Activated gamma-delta T cell treated with anti-CD3 and anti-CD28 coated beads, Interleukin-2, amount 50 U/mL, for 16 hours (primary cell): ENCODE measurements at places on chromosomes 1 and 21.

DNA sequence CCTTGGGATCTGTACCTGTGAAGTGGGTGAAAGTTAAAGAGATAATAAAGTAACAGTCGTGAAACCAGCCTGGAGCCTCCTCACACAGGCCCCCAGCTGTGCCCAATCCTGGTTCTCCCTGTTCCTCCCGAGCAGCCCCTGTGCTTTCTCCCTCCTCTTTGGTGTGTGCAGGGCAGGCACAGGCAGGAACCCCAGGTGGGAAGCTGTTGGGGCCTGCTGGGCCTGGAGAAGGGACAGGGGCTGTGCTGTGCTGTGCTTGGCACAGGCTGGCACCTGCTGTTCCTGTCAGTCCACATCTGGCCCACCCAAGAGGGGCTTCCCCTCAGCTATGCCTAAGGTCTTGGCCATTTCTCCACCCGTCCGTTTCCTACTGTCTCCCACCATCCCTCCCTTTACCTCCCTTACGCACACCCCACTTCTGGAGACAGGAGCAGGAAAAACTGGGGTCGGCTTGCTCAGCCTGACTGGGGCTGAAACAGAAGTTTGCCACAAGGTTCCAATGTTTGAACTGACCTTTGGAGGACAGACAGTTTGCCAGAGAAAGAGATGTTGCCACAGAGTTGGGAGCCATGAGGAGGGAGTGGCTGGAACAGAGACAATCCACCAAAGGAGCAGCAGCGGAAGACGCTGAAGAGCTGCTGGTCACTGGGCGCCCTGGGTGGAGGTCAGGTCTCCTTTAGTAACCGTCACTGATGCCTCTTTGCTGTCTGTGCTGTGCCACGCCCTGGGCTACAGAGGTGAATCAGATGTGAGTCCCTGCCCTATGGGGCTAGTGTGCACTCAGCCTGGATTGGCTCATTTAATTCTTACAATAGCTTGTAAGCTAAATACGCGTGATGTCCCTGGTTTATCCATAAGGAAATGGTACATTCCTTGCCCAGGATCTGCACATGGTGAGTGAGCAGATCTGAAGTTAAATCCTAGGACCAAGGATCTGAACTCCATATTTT, 18.8 kb upstream of the ARTN start:
- DNase-seq = no peak

- no peak for DNase-seq
Measured at GRCh38 chr21:15592271-15592860, 137.4 kb upstream of the USP25 start.

DNA sequence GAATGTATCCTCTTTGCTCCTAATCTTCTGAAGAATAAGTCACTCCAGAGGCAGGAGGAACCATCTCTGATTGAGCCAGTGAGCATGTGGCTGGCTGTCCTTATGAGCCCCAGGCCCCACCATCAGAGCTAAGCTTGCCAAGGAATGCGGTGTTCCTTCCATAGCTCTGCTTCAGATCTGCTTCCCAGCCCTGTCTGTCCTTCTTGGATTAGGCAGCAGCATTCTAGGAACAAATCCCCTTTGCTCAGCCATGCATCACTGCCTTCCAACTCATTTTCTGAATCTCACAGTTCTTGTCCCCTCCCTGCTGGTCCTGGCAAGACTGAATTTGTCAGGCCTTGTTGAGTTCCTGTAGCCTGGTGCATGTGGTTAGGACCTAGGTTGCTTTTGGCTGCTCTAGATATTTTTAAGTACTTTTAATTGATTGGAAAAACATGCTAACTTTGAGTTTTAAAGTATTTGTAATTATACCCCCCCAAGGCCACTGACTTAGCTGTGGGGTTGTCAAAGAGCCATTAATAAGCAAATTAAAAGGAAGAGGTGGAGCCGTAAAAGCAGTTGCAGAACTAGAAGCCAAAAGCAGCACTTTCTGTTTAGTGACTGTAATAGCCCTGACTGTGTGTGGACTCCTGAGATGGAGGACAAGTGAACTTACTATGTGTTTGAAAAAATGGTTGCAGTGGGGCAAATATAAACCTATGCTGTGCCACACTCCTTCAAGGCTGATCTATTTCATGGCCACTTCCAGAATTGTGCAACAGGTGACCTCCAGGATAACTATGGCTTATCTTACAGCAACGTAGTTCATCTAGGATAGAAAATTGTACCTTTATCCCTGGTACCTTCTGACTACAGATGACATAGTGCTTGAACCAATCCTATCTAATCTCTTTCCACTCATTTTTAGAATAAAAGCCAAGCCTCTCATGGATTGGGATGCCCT, 61.3 kb upstream of the BACH1 start:
- no peak for DNase-seq

- DNase-seq = no peak
Measured at GRCh38 chr1:174659823-174660222, 212.1 kb downstream of the GPR52 start.

GRCh38 chr1:5754817-5755551, 237.2 kb downstream of the NPHP4 start:
- no peak for DNase-seq

- no peak for DNase-seq
Measured at GRCh38 chr1:214220891-214221290, 60.1 kb upstream of the SMYD2 start.

DNA sequence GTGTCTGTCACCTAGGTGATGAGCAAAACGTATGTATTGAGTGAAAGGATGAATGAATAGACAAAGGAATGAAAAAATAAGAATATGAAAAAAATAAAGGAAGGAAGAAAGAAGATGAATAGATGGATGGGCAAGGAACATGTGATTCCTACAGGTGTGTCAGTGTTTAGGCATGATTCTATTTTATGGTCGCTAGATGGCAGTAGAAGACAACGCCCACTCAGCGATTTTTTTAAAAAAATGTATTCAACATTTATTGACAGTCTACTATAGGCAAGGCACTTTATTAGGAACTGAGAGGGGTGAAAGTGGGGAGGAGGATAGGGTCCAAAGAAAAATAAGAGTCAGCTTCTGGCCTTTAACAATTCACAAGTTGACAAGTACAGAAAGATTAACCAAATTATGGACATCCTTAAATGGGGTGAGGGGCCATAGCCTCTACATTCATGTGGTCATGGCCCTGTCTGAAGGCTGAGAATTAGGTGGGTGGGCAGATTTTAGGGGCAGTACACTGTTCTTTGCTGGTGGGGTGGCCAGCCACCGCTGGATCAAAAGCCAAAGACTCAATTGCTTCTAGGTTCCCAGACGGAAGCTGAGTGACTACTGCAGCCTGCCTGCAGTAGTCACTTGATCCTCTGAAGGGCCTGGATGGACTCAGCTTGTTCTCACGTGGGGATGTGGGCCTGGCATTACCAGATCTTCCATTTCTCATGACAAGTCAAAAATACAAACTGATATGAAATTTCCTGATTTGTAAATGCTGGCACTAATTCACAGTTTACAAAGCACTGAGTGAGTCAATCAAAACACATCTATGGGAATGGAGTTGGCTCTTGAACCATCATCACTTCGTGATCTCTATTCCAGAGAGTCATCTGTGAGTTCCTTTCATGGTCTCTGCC, 83.9 kb downstream of the FASLG start:
- DNase-seq = no peak

DNA sequence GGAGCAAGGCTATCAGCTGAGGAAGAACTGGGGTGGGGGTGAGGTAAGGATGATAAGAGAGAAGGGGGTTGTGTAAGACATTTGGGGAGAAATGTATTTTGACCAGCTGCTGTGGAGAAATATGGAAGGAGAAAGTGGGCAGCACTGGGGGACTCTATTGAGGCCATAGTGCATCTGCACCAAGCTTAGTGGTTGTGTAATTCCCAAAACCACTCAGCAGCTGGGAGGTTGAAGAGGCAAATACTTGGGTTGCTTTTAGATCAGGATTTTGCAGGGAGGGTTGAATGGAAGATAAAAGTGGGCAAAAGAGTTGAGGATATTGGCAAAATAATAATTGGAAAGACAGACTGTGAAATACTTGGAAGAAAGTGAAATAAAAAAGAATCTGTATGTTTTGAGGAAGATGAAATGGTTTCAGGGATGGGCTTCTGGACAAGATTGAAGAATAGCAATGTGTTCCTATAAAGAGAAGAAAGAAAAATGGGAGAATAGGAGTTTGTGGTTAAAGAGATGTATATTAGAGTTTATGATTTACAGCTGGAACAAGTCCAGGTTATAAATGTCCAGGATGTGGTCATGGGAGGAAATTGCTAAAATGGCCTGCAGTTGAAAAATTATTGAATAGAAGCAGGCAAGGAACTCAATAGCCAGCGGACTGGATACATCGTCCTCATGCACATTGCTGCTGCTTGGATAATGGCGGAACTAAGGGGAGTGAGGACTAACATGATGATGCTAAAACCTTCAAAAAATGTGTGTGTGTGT, 162.7 kb downstream of the DNM3 start:
- DNase-seq = no peak

DNA sequence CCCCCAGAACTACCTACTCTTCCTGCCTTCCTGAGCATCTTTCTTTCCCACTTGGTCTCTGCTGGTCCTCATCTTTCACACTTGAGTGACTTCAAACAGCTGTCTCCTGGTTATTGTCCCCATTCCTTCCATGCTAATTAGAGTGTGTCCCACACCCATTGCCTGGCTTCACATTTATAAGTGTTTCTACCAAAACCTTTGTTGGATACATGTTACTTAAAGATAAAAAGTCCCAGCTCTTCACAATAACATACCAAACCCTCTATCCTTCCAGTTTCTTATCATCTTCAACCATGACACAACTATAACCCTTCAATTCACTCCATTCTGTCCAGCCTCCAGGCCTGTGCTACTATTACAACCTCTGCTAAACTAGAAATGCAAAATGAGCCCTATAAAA, 41.0 kb downstream of the VCAM1 start:
- DNase-seq = no peak

DNA sequence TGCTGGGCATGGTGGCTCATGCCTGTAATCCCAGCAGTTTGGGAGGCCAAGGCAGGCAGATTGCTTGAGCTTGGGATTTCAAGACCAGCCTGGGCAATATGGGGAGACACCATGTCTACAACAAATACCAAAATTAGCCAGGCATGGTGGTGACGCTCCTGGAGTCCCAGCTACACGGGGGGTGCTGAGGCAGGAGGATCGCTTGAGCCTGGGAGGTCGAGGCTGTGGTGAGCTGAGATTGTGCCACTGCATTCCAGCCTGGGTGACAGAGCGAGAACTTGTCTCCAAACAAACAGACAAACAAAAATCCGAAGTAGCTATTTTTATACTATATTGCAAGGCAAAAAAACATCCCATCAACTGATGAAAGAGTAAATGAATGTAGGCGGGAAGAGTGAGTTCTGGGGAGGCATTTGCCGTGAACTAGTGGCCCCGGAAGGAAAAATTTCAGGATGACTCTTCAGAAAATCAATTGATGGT, 40.6 kb downstream of the NCMAP start:
- DNase-seq = no peak

GRCh38 chr1:240282061-240282830, 190.6 kb downstream of the FMN2 start:
- no peak for DNase-seq

DNA sequence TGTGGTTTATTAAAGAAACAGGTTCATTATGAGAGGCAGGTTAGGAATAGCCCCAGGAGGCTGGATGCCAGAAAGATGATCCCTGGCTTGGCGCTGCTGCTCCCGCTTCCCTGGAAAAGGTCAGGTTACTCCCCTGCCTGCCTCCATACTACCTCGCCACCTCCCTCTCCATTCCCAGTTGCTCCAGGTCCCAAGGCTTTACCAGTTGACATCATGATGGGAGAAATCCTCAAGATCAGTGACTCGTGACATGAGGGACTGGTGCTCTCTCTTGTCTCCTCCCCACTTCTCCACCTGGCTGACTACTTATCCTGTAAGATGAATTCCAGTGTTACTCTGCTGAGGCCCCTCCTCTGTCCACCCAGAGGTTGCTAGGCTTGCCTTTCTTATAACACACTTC, 19.7 kb downstream of the VASH2 start:
- no peak for DNase-seq

DNA sequence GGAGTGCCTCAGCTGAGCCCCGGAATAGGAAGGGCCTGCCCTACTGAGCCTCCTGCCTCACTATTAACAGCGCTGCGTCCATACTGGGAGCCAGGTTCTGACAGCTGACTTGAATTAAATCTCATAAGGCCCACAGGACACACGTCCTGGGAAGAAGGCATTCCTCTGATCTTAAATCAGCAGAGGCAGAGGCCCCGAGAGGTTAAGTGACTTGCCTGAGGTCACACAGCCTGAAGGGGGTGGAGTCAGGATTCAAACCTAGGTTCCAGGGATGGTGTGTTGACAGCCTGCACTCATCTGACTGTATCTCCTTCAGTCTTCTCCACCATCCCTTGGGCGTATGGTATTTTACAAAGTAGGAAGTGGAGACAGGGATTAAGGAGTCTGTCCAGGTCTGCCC, 79.8 kb downstream of the AJAP1 start:
- no peak for DNase-seq

DNA sequence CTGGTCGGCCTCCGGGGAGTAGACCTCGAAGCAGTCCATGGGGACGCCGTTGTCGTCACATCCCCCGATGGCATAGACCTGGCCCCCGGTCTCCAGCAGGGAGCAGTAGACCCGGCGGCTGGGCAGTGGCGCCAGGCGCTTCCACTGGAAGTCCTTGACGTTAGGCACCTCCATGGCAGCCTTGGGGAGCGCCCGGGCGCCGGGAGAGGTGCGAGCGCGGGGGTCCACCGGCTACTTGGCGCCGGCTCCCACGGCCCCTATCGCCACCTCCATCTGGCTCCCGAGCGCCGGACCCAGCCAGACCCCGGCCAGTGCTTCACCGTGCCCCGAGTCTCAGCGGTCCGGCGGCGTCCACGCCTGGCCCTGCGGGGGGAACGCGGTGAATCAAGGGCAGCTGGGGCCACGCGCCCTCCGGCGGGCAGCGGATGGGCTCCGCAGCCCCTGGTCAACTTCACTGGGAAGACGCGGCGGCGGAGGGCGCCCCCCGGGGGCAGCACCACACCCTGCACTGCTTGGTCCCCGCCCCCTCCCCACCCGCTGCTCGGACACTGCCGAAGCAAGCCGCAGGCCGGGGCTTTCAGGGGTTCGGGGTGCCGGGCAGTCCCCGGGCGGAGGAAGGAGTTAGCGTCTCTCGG, 13.2 kb downstream of the KLHDC8A start:
- no peak for DNase-seq

GRCh38 chr1:71755441-71755840, 526.9 kb downstream of the NEGR1 start:
- DNase-seq = no peak

DNA sequence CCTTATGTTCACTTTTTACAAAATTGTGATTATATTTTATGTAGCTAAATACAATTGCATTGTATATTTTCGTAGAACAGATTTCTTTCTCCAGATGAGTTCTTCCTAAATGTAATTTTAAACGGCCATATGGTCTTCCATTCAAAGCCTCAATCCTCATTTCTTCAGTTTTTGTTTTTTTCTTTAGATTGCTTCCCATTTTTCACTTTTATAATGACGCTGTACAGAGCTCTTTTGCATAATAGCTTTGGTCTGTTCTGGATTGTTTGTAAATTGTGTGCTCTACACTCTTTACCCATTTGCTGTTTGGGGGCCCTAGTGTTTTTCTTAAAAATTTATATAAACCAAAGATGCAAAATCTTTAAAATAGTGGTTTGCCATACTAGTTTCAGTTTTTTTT, 27.8 kb downstream of the AVPR1B start:
- DNase-seq = no peak

- no peak for DNase-seq
Measured at GRCh38 chr1:46097149-46097472, 35.3 kb downstream of the PIK3R3 start.

GRCh38 chr1:12573015-12573825, 44.8 kb downstream of the DHRS3 start:
- no peak for DNase-seq

- DNase-seq = no peak
Measured at GRCh38 chr1:22920026-22920733, 52.5 kb downstream of the LACTBL1 start.
